AG04450 (cell line): ENCODE measurements at places on chromosomes 6 and 20.

GRCh38 chr6:130136798-130137197, 86.0 kb downstream of the SAMD3 start:
- peak; percentile 21 for DNase-seq

- no peak for DNase-seq
Measured at GRCh38 chr20:10793766-10794165, 120.0 kb upstream of the JAG1 start.

GRCh38 chr6:87333591-87334181, 4.6 kb upstream of the GJB7 start:
- no peak for DNase-seq

- no peak for DNase-seq
Measured at GRCh38 chr6:105250533-105250932, 70.7 kb upstream of the POPDC3 start.

GRCh38 chr6:159992366-159992765, 23.5 kb downstream of the IGF2R start:
- no peak for DNase-seq

DNA sequence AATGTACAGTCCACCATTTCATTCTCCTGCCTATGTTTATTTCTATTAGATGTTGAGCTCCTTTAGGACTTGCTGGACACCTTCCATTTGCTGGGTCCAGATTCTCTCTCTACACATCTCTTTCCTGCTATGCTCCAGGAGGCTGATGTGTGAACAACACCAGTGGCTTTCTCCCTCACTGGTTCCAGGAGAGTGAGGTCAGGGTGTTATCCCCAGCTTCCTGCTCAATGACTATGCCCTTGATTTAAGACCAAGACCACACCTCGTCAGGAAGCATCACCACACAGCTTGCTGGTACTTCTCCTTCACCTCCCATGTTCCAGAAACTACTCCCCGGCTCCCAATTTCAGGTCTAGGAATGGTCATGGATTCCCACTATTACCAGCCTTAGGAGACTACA, 31.3 kb upstream of the E2F3 start:
- DNase-seq = no peak

- no peak for DNase-seq
Measured at GRCh38 chr6:36997811-36998722, 7.4 kb upstream of the FGD2 start.

- no peak for DNase-seq
Measured at GRCh38 chr6:135586844-135587243, 89.3 kb upstream of the AHI1 start.

DNA sequence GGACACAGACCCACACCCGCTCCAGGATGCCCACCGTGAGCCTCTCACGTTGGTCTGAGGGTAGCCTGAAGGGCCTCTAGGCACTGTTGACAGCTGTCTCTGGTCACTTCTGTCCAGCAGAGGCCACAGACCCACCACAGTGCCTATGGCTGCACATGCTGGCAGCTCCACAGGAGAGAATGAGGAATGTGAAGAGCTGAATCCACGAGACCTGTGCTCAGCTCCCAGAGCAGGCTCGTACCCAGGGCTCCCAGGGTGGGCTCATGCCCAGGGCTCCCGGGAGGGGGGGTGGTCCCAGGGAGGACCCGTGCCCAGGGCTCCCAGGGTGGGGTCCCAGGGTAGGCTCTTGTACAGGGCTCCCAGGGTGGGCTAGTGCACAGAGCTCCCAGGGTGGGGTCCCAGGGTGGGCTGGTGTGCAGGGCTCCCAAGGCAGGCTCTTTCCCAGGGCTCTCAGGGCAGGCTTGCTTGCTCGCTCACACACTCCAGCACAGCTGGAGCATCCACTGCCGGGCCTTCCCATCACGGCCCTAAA, 201.0 kb downstream of the SYNDIG1 start:
- DNase-seq = no peak

GRCh38 chr6:21595285-21596144, 2.0 kb downstream of the SOX4 start:
- no peak for DNase-seq

- DNase-seq = no peak
Measured at GRCh38 chr20:64154590-64155257, 9.5 kb upstream of the MYT1 start.

- no peak for DNase-seq
Measured at GRCh38 chr6:126716826-126717509, 377.1 kb downstream of the CENPW start.

DNA sequence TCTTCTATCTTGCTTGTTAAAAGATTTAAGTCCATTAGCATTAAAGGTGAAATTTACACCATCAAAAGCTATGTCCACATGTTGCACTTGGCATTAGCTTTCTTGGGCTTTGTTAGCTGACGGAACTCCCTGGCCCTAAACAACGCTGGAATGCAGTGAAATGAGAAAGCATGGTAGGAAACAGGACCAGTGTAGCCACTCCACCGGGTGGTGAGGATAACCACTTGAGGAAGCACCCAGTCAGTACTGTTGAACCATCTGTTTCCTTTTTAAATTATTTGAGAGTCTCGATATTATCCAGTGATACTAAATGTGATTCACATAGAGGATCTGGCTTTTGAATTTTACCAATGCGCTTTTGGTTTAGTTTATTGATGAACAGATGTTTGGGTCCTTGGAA, 374.9 kb upstream of the NOX3 start:
- DNase-seq = no peak

DNA sequence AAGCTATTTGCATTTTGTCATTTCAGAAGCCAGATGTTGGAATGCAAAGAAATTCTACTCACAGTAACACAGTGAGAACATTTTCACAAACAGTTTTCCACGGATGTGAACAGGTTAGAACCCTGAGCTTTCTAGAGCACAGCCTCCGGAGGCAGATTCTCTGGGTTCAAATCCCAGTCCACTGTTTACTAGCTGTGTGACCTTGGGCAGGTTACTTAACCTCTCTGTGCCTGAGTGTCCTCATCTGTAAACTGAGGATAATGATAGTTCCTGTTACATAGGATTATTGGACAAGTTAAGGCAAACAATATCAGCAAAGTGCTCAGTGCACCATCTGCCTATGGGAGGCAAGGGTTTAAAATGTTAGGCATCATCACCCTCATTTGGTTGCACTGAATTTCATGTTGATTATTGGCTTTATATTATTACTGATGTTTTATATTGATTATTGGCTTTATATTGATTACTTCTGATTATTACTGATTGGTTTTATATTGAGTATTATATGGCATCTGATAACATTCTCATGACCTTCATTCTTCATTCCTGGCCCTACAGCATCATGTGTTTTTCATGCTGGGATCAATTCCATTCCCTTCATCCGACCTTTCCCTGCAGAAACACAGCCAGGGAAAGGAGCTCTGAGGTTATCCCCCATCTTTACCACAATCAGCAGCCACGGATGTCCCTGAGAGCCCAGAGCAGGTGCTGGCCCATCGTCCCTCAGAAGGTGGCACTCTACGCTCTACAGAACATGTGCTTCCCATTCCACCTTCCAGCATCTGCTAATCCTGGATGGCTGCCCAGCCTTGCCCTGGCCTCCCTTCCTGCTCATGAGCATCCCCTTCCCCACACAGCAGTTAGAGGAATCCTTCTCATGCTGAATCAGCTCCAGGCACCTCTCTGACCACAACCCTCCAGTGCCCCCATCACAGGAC, 283.1 kb downstream of the PREX1 start:
- DNase-seq = no peak

GRCh38 chr20:7696311-7696710, 243.9 kb downstream of the HAO1 start:
- no peak for DNase-seq

GRCh38 chr6:92109256-92109655, 1310.1 kb downstream of the EPHA7 start:
- no peak for DNase-seq

GRCh38 chr6:16524380-16524707, 236.9 kb downstream of the ATXN1 start:
- no peak for DNase-seq

GRCh38 chr6:28802417-28803336, 121.1 kb downstream of the TRIM27 start:
- DNase-seq = no peak

- DNase-seq = no peak
Measured at GRCh38 chr6:122962000-122962624, 33.9 kb upstream of the CLVS2 start.

GRCh38 chr6:27838945-27839625, 73.1 kb downstream of the OR2B2 start:
- no peak for DNase-seq

- no peak for DNase-seq
Measured at GRCh38 chr6:76984572-76984971, 478.7 kb downstream of the HTR1B start.

GRCh38 chr6:100258752-100259151, 206.0 kb downstream of the SIM1 start:
- DNase-seq = no peak

GRCh38 chr6:131819572-131820124, 11.8 kb downstream of the ENPP1 start:
- DNase-seq = peak; percentile 78

DNA sequence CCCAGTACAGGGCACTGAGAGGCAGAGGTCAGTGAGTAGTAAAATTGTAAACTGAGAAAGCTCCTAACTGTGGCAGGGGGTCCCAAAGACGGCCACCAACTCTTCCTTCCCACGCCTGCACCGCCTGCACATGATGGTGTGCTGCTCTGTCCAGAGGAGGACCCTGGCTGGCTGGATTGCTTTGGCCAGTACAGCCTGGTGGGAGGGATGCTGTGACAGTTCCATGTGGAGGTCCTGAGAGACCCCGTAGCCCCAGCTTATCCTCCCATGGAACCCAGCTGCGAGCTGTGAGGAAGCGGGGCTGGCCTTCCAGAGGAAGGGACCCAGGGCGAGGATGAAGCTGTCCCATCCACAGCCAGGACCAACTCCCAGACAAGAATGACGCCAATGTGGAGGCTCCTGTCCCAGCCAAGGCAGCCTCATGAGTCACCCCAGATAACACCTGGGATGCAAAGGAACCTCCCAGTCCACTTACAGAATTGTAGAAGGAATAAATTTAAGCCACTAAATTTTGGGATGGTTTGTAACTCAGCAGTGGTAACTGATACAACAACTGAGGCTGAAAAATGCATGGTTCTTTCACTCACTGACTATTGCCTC, 2.0 kb upstream of the ACSS1 start:
- DNase-seq = no peak

- no peak for DNase-seq
Measured at GRCh38 chr6:152954443-152954842, 28.4 kb downstream of the FBXO5 start.

DNA sequence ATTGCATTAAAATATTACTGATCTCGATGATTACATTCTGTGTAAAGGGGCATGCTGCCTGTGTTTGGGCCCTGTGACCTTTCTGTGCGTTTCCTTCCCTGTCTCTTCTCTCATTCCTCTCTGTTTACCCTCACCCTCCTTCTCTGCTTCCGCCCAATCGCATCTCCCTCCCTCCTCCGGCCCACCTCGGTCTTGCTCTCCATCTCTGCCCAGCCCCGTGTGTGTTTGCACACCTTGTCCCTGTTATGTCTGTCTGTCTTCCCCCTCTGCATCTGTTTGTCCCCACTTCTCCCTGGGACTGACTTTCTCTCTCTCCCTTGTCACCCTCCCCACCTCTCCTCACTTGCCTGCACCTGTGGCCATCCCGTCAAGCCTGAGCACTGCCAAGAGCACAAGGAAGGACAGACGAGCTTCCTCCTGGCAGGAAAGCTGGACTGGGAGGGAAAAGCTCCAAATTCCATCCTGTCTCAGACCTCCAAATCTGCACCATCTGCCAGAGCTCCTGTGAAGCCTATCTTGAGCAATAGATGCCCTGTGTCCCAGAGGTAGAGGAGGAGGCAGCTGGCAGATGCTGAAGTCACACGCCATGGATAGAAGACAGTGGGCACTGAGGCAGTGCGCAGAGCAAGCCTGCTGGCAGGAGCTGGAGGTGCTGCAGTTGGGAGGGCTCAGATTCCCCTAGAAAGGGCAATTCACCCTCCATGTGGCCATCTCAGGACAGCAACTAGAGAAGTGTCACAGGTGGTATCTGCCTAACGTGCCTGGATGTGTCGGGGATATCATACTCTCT, 172.3 kb downstream of the PTPRT start:
- DNase-seq = no peak

DNA sequence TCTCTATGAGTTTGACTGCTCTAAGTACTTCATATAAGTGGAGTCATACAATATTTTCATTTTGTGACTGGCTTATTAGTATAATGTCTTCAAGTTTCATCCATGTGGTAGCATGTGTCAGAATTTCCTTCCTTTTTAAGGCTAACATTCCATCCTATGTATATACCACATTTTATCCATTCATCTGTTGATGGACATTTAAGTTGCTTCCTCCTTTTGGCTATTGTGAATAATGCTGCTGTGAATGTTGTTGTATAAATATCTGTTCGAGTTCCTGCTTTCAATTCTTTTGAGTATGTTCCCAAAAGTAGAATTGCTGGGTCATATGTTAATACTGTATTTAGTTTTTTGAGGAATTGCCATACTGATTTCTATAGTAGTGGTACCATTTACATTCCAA, 79.5 kb downstream of the PTPRA start:
- no peak for DNase-seq

GRCh38 chr20:46799781-46800408, 90.4 kb downstream of the SLC2A10 start:
- no peak for DNase-seq

GRCh38 chr6:39056191-39056590, 7.6 kb downstream of the GLP1R start:
- no peak for DNase-seq

- no peak for DNase-seq
Measured at GRCh38 chr20:38961530-38962043, 557 bp upstream of the DHX35 start.

DNA sequence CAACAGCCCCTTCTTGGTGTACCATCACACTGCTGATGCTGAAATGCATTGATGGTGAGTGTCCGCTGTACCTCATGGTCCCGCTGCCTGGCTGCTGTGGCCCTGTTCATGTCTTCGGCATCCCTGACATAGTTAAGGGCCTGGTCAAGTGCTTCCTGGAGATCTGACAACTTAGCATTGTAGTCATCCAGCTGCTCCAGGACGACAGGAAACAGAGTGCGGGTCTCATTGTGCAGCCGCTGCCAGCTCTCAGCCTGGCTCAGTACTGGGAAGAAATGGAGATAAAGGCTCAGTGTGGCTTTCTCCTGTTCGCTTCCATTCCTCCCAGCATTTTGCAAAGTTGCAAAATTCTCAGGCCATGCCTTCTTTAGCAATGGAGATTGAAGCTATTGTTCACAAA, 81.8 kb downstream of the LAMA4 start:
- DNase-seq = no peak

GRCh38 chr6:29964887-29965562, 22.7 kb downstream of the HLA-A start:
- DNase-seq = peak; percentile 74

DNA sequence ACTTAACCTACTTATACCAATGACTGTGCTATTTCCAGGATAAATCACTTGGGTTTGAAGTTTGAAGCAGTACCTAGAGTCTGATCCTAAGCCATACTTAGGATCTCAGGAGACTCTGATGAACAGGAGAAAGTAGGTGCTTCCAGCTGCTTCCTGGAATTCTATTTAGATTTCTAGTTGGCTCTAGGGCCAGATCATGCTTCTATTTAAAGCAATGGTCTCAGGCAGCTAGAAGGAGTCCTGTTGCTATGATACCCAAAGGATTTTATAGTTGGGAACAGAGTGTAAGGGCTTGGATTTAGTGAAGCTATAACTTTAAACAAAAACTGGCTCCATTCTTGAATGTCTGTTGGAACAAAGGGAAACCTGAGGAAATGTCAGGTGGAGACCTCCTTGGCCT, 52.4 kb upstream of the TINAG start:
- no peak for DNase-seq

GRCh38 chr6:119324718-119325117, 24.8 kb downstream of the MAN1A1 start:
- no peak for DNase-seq
